ENCODE measurements at places on chromosomes 6 and 20.

DNA sequence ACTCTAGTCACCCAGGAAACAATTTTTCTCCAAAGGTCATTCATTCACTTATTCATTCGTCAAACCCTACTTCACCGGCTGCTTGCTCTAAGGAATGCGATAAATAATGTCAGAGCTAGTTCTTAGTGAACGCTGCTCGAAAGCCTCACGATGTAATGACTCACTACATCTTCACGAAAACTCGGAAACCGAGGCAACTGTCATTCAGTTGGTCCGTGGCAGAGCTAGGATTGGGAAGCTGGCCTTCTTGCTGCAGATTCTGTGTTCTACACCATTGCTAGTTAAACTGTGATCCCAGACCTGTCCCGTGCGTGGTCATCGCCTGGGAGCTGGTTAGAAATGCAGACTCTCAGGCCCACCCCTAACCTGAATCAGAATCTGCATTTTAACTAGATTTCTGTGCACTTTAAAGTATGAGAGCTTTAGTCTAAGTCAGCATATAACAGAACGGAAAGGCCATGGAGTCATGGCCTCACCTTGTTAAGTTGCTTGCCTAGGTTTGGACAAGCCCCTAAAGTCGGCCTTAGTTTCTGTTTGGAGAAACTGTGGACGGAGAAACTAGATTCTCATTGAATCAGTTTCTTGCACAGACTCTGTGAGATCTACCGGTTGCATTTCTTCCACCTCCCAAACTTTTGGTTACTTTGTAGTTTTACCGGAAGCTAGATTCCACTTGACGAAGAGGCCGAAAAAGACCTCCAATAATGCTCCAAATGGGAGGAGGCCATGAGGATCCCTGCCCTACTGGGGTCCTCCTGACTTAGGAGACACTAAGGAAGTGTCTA lies 651 bp upstream of the CCND3 start:
- no peak for DNase-seq

DNA sequence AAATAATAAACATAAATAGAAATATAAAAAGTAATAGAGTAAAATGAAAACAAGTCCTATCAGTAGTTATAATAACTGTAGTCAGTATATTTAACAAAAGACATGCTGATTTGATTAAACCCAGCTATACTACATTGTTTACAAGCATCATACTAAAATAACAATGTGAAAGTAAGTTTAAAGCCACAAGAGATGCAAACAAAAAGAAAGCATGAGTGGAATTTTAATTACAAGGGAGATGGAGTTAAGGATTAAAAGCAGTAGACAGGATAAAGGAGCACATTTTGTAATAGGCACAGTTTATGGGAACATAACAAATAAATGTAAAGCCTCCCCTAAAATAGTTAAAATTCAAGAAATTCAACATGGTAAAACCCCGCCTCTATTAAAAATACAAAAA lies 41.5 kb downstream of the SENP6 start:
- DNase-seq, result no peak

DNA sequence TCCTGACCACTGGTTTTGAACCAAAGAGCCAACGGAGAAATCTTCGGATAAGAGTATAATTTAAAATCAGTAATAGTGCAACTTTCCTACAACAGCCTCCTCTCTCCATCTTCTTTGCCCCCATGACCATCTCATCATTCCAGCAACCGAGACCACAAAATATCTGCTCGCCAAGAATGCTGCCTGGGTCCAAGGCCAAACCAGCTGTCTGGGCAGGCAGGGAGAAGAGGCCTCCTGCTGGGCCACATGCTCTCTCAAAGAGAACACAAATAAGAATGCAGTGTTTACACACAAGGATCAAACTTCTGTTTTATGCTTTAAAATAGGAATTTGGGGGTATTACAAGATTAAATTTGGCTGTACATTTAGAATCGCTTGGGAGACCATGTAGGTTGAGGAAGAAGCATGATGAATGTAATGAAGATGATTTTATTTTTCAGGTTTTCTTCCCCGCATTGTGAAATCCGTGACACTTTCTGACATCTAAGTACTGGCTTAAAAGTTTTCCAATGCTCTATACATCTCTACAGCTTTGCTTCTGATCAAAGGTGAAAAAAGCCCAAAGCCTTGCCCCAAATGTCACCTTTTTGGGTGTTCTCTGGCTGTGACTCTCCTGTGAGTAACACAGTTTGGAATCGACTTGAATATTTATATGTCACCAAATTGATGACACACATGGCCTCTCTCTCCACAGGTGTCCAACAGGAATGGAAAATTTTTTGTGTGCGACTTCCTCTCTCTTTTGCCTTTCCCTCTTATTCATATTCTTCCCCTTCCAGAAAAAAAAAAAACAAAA lies 79.4 kb upstream of the PROKR2 start:
- no peak for DNase-seq

GRCh38 chr6:30940361-30940986 lies at the start of gene MUCL3:
MUCL3 (plus strand) TSS chr6:30940973; CDS start chr6:30941000, 27 bp downstream.
- no peak for DNase-seq

DNA sequence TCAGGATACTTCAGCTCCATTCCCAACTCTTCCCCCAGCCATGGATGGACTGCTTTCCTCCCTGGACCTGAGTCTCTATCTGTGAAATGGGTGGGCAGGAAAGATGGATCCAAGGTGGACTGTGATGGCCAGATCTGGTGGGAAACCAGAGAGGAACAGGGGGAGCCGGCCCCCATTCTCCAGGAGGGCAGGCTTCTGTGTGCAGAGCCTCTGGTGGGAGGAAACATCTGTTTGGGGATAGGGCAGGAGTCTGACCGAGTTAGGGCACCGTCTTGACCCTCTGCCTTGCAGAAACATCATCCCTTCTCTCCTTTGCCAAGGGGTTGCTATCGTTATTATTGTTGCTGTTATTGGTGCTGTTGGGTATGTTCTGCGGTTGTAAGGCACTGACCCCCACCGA lies 91.5 kb downstream of the TOX2 start:
- no peak for DNase-seq
